Activated naive CD8-positive, alpha-beta T cell treated with anti-CD3 and anti-CD28 coated beads, Interleukin-2, amount 50 U/mL, for 24 hours (primary cell): ENCODE measurements at places on chromosomes 16 and 17.

GRCh38 chr16:55372792-55373488 is 48.9 kb downstream of the IRX6 start:
- DNase-seq, result no peak

DNA sequence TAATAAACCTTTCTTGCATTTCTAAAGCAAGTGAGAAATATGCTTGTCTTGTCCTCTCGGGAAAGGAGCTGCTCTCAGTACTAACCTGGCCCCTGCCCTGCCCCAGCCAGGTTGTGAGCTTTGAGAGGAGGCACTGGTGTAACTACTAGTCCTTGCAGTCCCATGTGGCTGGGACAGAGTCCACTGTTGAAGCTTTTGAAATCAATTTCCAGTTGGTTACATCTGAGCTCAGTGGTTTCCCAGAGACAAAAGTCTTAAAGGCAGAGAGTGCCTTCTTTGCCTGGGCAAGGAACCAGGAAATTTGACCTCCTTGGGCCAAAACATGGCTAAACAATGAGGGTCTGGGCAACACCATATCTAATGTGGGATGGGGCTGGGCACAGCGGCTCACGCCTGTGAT is 48.7 kb downstream of the GSG1L start:
- DNase-seq, result no peak

GRCh38 chr16:56851671-56852400 is 13.2 kb upstream of the SLC12A3 start:
- DNase-seq, result no peak

DNA sequence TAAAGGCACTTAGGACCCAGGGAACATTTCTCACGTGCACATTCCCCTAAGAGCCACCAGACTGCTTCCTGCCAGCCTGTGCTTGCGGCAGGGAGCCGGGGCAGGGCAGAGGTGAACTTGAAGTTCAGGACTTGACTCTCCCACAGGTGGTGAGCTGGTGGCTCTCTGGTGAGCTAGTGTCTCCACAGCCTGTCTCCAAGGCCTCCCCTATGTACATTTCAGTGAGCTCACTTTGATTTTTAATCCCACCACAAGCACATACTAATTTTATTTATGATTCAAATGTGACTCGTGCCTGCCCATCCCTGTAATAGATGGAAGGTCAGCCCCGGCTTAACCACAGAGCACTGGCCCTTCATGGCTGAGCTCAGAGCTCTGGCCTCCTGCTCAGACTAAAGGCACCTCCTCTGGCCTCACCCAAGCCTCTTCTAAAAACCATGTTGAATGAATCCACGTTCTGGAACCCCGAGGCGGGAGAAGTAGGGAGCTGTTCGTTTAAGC is 9.2 kb downstream of the SNN start:
- DNase-seq, result no peak

GRCh38 chr17:30405161-30405560 is 26.4 kb downstream of the CPD start:
- no peak for DNase-seq

- DNase-seq, result no peak
These were observed 8.0 kb downstream of the TAX1BP3 start for GRCh38 chr17:3660311-3660891.

DNA sequence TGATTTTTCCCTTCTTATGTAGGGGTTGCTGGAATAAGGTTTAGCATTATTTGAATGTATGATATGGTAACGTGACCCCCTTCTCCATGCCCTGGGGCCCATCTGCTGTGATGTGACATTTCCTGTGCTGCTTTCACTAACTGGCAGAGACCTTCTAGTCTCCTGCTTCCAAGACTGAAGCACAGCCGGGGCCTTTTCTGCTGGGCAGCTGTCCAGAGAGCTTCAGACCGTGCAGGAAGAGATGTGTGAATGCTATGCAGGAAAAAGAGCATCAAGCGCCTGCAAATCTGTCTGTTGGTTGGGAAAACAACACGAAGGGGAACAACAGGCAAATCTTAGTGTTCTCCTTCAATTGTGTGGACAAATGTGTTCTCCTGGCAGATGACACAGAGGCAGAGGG is 128.5 kb downstream of the SPACA3 start:
- no peak for DNase-seq

DNA sequence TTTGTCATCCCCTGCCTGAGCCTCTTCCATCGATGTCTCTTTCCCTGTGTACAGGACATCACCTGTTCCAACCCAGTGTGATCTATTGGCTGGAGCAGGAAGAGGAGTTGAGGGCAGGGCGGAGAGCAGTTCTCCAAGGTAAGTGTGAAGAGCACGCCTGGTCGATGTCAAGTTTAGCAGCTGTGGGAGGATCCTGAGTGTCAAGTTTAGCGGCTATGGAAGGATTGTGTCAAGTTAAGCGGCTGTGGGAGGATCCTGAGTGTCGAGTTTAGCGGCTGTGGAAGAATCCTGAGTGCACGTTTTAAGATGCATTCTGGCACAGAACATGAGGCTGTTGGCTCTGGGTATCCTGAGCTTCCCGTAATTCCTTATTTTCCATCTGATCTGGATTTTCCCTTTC is 7.2 kb downstream of the ZNF778 start:
- DNase-seq, result no peak

GRCh38 chr16:7391694-7392093 is 59.0 kb downstream of the RBFOX1 start:
- no peak for DNase-seq

DNA sequence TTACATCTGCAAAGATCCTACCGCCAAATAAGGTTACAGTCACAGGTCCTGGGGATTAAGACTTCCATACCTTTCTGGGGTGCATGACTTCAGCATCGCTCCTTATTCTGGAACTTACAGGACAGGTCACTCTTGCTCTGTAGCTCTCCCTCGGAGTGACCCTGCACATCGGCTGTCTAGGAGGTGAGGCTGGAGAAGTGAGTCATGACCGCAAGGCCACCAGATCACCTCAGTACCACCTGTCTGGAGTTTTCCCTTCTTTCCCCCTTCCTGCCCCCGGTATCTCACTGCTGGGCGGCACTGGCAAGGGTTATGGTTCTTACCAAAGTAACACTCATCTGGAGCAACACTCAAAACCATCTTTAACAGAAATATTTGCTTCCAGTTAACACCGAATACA is 374.8 kb downstream of the SLC39A11 start:
- no peak for DNase-seq

GRCh38 chr17:29168079-29168758 is 12.0 kb downstream of the MYO18A start:
- no peak for DNase-seq

- DNase-seq, result no peak
These were observed 45.8 kb downstream of the TNFRSF13B start for GRCh38 chr17:16926061-16926511.
